ENCODE measurements at places on chromosomes 16 and 17.

GRCh38 chr16:58345574-58346354, 46.5 kb upstream of the GINS3 start:
- DNase-seq, result no peak

GRCh38 chr17:6994666-6995256, 1.1 kb upstream of the ALOX12 start:
- DNase-seq, result no peak

- DNase-seq, result no peak
Measured at GRCh38 chr17:75950421-75950820, 9.6 kb upstream of the FBF1 start.

GRCh38 chr17:2388683-2389055, 12.2 kb downstream of the MNT start:
- DNase-seq, result no peak

DNA sequence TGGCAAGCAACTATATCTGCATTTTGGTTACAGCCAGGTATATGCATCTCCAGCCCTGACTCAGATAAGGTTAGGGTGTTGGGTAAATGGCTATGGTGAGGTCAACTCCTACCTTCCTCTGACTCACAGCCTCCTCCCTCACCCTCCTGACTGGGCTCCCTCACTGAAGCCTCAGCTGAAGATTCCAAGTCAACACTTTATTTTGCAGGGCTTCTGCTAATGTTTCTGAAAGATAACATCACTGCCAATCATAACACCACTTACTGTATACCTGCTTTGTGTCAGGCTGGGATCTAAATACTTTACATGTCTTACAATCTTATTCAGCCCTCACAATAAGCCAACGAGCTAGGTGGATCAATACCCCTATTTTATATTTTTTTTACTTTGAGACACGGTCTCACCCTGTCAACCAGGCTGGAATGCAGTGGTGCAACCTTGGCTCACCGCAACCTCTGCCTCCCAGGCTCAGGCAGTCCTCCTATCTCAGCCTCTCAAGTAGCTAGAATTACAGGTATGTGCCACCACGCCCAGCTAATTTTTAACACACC, 47.8 kb upstream of the GCSH start:
- DNase-seq, result no peak

DNA sequence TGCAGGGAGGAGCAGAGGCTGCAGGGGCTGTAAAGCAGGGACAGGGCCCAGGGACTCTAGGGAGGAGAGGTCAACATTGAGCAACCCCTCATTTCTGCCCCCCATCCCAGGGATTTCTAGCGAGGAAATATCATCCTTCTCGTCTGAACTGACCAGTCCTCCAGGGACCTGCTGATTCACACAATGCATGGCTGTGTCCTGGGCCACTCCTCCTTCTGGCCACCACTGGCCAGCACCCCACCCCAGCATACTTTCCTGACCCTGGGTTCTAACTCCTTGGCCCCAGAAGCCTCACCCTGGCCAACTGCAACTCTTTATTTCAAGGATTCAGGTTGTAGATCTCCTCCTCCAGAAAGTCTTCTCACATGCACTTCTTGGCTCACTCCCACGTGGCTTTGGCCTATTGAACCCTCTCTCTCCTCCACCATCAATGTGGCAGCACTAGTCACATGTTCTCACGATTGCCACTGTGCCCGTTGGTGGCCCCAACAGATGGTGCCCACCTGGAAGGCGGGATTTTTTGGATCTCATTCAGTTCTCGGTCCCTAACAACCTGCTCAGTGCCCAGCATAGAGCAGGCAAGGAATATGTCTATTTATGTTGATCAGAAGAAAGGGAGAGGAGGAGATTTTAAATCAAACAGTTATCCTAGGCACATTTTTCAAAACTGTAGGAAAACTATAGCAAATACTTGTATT, 41.5 kb downstream of the CUEDC1 start:
- no peak for DNase-seq

DNA sequence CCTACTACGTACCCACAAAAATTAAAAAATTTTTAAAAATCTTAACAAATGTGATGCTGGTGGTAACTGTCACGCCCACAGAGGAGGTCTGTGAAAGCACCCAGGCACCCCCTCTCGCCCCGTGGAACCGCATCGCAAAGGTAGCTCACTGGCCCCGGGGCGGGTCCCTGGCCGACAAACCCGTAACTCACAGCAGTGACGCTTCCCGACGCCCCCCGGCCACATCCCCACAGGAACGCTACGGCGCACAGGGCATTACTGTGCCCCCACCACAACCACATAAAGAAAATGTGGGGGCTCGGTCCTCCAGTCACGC, 366 bp downstream of the ANKS3 start:
- DNase-seq, result no peak

DNA sequence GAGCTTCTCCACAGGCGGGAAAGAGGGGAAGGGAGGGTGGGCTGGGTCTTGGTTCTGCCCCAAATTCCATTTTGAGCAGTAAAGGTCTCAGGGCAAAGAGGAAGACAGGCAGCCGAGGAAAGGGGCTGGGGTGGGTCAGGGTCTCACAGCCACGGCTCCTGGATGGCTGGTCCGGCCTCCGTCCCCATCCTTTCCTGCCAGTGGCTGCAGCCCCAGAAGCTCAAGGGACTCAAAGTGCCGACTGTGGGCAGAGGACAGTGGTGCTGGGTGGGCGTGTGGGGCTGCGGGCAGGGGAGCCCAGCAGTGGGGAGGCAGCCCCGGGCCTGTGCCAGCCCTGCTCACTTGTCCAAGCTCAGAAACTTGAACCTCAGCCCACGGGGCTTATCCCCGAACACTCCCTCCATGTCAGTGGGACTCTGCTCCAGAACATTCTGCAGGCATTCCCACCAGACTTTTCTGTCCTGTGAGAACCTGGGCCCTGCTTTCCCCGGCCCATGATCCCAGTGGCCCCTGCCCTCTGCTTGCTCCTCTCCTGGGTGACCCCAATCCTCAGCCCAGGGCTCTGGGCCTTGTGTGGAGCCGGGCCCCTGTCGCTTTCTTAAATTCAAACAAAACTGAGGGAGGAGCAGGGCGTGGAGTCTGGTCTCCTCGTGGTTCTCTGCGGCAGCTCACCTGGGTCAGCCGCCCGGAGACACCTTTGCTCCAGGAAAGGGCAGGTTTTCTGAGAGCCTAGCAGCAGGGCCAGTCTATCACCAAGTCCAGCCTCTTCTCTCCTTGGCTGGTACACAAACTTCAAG, 117.8 kb upstream of the METRNL start:
- no peak for DNase-seq

- DNase-seq, result no peak
Measured at GRCh38 chr17:13590441-13590840, 11.3 kb downstream of the HS3ST3A1 start.

DNA sequence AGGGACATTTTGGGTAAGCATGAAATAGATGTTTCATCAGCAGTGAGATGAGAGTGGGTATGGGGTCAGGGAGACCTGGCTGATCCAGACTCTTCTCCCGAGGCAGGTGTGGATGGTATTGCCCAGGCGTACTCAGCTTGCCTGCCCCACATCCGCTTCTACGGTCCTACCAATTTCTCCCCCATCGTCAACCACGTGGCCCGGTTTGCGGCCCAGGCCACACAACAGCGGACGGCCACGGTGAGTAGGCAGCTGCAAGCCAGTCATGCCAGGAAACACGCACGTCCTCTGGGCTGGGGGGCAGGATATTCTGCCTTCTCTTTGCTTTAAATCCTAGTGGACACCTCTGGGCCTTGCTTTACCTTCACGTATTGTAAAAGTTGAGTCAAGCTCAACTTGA, 44.7 kb downstream of the CPNE2 start:
- DNase-seq, result no peak

GRCh38 chr17:80913928-80914821, 77.5 kb upstream of the CHMP6 start:
- DNase-seq, result no peak

- no peak for DNase-seq
Measured at GRCh38 chr17:75457047-75457654, 716 bp downstream of the TMEM94 start.

GRCh38 chr16:20049831-20050230, 23.9 kb downstream of the GPR139 start:
- no peak for DNase-seq

GRCh38 chr17:68398691-68399637, 58.3 kb downstream of the WIPI1 start:
- no peak for DNase-seq

GRCh38 chr16:28924399-28924761, 658 bp downstream of the RABEP2 start:
- DNase-seq, result no peak

DNA sequence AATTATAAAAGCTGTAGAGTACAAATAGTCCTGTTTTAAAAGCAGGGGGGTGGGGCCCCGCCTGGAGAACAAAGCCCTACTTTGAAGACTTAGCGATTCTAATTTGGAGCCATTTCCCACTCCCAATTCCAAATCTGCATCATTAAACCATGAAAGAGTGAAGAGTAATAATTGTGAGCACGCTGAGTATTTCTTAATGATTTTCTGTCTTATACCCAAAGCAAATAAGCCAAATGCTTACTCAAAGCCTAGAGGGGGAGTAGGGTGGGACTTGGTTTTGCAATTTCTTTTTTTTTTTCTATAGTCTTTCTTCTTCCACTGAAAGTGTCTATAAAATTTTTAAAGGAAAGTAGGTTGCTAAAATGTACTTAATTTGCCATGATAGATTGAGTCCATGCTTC, 470.1 kb downstream of the TOX3 start:
- DNase-seq, result no peak

- DNase-seq, result no peak
Measured at GRCh38 chr16:8714174-8714573, 39.8 kb downstream of the ABAT start.

- DNase-seq, result no peak
Measured at GRCh38 chr16:31215287-31216162, 1.4 kb downstream of the PYDC1 start.

GRCh38 chr16:9525037-9525436, 433.6 kb downstream of the HAPSTR1 start:
- DNase-seq, result no peak

DNA sequence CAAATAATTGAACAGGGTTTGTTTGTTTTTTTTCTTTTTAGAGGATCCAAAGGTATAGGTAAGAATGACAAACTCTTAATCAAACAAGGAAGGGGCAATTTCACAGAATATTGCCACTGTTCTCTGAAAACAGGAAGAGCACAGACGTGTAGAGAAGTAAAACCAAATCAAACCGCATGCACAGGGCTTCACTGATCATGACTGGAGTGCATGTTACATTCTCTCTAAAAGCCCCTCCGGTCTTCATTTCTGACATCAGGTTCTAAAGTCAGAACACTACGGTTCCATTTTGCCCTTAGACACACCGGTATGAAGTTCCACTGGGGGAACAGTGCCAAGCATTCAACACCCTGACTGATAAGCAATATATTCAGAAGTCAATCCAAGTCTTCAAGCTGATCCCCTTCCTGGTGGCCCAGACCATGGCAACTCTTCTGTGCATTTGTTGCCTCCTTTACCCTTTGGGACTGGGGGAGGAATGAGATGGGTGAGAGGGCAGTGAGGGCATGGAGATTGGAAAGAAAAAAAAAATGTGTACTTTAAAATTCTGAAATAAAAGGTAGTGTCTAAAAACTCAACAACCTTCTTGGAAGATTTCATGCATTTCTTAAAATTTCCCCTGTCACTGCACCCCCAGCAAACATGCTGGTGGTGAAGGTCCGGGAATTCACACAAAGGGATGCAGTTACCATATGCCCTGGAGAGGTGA, 1.4 kb downstream of the MMD start:
- DNase-seq, result no peak

DNA sequence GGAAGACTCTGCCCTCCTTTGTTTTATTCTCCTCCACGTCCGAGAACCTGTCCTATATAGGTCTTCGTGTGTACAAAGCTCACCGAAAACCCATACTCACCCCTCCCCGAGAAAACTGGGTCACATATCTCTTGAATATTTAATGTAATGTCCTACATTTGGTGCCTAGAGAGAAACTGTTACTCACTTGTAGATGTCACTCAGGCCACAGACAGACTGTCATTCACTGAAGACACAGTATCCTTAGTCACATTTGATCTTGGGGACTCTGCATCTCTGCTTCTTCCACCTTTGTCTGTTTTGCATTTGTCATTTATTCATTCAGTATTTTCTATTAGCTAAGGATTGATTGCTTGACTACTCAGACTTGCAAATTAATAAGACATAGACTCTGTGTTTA, 131.8 kb upstream of the TBX2 start:
- DNase-seq, result no peak

GRCh38 chr17:52384695-52385094, 226.2 kb upstream of the CA10 start:
- DNase-seq, result no peak

GRCh38 chr17:58615768-58616659, 75.8 kb downstream of the TEX14 start:
- no peak for DNase-seq

DNA sequence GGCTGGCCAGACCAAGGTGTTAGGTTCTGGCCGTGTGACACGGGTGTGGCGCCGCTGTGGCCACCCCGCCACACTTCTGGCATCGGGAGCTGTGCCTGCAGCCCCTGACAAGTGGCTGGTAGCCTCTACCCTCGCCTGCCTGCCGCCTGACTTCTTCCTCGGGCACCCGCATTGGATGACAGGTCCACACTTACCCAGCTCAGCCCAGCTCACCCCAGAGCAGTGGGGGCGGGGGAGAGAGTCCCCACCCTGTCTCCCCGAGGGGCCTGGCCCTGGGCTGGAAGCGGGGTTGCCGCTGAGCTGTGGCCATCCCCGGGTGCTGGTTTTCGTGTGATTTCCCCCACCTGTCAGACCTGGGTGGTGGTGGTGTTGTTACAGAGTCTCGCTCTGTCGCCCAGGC, 53.9 kb upstream of the ACSF3 start:
- DNase-seq, result no peak

GRCh38 chr17:74235040-74235581, 21.7 kb downstream of the TTYH2 start:
- DNase-seq, result no peak

- DNase-seq, result no peak
Measured at GRCh38 chr16:8278031-8278580, 312.2 kb downstream of the TMEM114 start.

DNA sequence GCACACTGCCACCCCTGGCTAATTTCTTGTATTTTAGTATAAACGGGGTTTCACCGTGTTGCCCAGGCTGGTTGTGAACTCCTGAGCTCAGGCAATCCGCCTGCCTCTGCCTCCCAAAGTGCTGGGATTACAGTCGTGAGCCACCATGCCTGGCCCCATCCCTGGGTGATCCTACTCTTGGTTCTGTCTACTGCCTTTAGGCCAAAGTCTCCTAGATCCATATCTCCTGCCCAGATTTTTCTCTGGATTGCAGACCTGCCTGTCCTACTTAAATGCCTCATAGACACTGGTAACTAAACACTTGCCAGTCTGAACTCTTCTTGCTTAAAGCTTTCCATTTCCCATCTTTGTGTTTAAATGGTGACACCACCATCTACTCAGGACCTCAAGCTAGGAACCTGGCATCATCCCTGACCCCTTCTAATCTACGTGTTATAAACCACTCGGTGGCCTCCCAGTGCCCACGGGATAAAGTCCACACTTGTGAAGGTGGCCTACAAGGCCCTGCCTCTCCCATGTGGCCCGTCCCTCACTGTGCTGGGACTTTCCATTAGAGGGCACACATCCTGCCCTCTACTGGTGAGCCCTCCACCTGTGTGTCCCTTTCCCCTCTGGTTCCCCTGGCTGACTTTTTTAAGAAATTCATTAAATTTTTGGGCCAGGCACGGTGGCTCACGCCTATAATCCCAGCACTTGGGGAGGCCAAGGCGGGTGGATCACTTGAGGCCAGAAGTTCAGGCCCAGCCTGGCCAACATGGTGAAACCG, 51.1 kb downstream of the USP43 start:
- DNase-seq, result no peak

GRCh38 chr16:87436225-87437172, 44.4 kb downstream of the MAP1LC3B start:
- DNase-seq, result no peak

All from NCI-H187 (cell line).